Foreskin keratinocyte (primary cell): ENCODE measurements at places on chromosomes 16 and 17. TPM values are rescaled to one million over a fixed set of nuclear protein-coding genes. Genes with fewer than 3 reads are reported as not detected.

Gene ARHGAP23
- total RNA-seq: 46.2 and 49.4 TPM in 2 replicates

Gene TSNAXIP1
- total RNA-seq: 0.35 and 0.65 TPM in 2 replicates

Gene ADAM11
- 0.04 and 0.10 TPM in 2 replicates for total RNA-seq

Gene KCNJ18
- not detected in 2 replicates for total RNA-seq

Gene SLFN11
- 2.4 and 4.7 TPM in 2 replicates for total RNA-seq

Gene MYO1D
- total RNA-seq: 61.6 and 62.2 TPM in 2 replicates

Gene NGFR
- 0.95 and 2.7 TPM in 2 replicates for total RNA-seq

Gene ADAD2
- total RNA-seq: not detected in 2 replicates

Gene MT1H
- not detected in 2 replicates for total RNA-seq

GRCh38 chr17:39818358-39819000 lies 45.6 kb downstream of the IKZF3 start:
- no peak for DNase-seq

- DNase-seq: no peak
Observed at GRCh38 chr16:3823427-3823826, 57.1 kb downstream of the CREBBP start.

- no peak for DNase-seq
Observed at GRCh38 chr16:72355561-72355960, 183.6 kb upstream of the PMFBP1 start.

DNA sequence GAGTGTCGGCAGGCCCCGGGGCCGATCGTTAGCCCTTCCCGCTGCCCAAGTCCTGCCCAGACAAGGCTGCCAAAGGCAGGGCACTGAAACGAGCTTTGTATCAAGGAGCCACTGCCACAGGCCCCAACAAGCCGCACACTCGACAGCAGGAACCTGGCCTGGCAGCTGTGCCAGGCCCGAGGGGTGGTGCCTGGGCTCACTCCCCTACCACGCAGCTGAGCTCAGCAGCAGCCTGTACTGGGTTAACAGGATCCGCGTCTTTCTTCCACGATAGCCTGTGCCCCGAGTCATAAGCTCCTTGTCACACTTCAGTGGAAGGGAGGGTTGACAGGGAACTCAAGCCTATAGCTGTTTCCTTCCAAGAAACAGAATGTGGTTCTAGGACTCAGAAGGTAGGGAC lies 87.9 kb downstream of the ABR start:
- DNase-seq: peak; percentile 59

- DNase-seq: no peak
Observed at GRCh38 chr17:29621751-29622194, 939 bp downstream of the CORO6 start.

GRCh38 chr16:68190081-68190480 lies 45.8 kb downstream of the ESRP2 start:
- DNase-seq: no peak

GRCh38 chr16:13733561-13733960 lies 186.4 kb upstream of the ERCC4 start:
- DNase-seq: no peak

- no peak for DNase-seq
Observed at GRCh38 chr17:34628879-34629278, 49.5 kb downstream of the TMEM132E start.

GRCh38 chr17:49699966-49700575 lies 7.7 kb downstream of the SLC35B1 start:
- DNase-seq: no peak

- DNase-seq: no peak
Observed at GRCh38 chr17:29256735-29257466, 10.2 kb downstream of the CRYBA1 start.

DNA sequence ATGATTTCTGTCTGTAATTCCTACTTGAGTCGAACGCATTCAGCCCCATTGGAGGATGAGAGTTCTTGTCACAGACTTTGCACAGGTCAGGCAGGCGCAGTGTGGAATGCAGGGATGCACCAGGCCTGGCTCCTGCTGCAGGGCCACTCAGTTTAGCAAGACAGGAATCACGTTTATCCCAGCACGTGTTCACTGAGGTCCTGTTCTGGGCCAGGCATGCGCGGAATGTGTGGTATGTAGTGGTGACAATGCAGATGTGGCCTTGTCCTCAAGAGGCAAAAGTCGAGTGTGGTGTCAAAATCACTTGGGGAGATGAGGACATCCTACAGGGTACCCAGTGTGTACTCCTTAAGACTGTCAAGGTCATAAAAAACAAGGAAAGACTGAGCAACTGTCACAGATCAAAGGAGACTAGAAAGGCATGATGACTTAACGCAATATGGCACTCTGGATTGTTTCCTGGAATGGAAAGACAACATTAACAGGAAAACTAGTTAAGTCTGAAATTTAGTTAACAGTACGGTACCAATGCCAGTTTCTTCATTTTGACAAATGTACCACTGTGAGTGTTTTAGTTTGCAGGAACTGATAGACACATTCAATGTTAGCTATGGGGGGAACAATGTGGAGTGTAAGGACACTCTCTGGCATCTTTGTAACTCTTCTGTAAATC lies 121.5 kb upstream of the ADAMTS18 start:
- DNase-seq: no peak

DNA sequence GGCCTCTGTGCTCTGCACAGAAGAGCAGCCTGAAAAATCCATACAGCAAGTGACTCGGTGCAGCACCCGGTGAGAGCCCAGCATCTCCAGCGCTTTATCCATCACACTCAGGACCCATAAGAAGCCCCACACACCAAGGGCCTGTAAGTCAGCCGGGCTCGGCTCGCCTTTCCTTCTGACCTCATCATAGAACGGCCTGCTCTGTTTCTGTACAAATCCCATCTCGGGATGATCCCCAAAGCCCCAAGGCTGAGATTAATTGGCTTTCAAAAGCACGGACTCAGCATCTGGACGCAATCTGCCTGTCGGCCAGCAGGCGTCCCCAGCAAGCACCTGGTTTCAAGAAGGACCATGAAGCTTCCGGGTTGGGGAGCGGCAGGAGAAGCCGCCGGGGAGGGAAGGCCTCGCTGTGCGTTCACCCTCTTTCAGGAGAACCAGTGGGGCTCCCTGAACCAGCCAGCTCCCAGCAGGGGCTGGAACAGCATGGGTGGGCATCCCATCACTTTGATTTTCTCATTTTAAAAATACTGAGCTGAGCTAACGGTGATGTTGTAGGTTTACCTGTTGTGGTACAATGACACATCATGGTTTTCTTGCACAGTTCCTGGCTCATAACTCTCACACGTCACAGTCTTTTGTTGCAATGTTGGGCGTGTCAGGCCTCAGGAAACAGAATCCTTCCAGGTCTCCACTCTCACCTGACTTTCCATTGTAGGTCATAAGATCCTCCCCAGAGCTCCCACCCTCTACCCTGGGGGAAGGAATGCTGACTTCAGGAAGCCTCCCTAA lies 6.7 kb downstream of the CCDC57 start:
- DNase-seq: peak; percentile 97

- no peak for DNase-seq
Observed at GRCh38 chr16:86022381-86022960, 123.5 kb downstream of the IRF8 start.

DNA sequence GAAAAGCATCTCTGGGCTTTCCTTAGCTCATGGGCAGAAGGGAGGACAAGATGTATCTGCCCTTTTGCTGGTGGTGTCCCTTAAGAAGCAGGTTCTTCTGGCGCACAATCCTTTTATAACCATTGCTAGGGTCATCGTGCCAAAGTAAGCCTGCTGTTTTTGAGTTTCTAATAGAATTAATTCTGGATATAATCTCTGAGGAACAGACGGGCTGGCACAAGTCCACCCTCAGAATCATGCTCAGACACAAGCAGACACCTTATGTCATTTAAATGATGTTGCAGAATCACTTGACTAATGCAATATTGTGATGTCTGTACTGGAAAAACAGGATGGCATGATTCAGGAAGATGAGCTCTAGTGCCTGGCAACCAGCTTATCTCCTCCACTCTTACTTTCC lies 18.8 kb upstream of the MMD start:
- peak; percentile 59 for DNase-seq

DNA sequence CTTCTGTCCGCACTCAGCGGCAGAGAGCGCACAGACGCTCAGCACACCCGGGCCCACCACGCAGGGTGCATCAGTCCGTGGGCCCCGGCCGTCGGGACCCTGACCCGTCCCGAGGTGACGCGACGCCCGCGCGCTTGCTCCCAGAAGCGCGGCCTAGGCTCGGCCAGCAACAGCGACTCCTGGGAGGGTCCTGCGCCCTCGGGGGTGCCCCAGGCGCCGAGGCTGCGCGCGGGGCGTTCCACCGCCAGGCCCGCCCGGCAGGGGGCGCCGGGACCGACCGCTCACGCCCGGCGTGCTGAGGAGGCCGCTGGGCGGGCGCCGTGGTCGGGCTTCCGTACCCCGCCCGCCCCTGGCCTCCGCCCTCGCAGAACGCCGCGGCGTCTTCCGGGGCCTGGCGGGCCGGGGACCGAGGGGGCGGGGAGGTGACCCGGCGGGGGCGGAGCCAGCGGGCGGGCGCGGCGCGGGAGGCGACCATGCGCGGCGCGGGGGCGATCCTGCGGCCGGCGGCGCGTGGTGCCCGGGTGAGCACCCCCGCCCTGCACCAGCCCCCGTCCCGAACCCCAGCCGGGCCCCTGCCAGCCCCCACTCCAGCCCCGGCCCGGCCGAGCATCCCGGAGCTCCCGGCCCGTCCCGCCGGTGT lies at the start of gene CISD3:
TSS of gene CISD3 (plus strand) at position 456 of the 640 bp plus-strand sequence. CDS start at position 474, 18 bp downstream.
- no peak for DNase-seq

DNA sequence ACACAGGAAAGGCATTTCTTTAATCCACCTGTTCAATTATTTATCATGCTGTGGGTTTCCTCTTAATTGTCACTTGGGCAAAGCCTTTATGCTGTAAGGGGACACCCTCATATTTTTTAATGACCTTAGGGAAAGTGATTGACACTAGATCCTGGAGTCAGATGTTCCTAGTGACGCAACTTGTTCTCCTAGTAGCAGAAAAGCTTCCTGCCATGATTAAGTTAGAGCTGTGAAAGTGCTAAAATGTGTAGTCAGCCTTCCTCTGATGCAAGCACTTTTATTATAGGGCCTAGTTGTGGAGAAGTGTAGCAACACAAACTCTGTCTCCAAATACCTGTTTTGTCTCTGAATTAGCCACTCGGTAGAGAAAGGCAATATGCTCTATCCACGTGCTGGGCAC lies 12.3 kb downstream of the TMEM100 start:
- DNase-seq: no peak

DNA sequence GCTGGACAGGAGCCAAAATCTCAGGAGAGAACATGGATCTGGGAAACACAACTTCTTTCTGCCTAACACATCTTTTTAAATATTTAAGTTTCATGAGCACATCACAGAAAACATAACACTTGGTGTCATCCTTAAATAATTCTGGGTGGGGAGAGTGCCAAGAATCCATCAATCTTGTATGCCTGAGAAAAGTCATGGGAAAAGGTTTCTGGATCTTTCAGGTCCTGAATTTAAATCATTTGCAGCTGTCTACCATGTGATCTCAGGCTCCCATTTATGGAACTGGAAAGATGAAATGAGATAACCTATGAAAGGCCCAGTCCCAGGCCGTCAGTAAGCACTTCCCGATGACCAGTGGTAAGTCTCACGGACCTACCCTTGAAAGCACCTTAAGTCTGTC lies 15.1 kb downstream of the CDH11 start:
- DNase-seq: no peak
